ENCODE measurements at places on chromosomes 11 and 22.

- no peak for DNase-seq
Measured at GRCh38 chr11:93614173-93614722, 47.2 kb upstream of the CEP295 start.

GRCh38 chr11:59102259-59102765, 4.7 kb upstream of the FAM111B start:
- DNase-seq: peak; percentile 13

DNA sequence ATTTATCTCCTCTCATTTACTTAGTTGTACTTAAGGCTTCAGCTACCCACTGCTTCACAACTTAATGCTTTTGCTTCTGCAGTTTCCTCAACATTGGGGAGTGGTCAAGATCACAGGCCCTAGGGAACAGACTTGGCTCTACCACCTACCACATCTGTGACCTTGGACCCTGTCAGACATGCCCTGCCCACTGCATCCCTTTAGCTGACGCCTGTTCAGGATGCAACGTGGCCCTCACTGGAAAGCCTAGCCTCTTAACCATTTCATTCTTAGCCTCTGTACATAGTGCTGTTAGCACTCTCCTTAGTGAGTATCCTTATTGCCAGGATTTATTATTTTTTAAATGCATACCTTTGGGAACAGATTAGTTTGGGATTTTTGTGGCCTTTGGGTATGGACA, 34.4 kb downstream of the TNRC6B start:
- DNase-seq: no peak

DNA sequence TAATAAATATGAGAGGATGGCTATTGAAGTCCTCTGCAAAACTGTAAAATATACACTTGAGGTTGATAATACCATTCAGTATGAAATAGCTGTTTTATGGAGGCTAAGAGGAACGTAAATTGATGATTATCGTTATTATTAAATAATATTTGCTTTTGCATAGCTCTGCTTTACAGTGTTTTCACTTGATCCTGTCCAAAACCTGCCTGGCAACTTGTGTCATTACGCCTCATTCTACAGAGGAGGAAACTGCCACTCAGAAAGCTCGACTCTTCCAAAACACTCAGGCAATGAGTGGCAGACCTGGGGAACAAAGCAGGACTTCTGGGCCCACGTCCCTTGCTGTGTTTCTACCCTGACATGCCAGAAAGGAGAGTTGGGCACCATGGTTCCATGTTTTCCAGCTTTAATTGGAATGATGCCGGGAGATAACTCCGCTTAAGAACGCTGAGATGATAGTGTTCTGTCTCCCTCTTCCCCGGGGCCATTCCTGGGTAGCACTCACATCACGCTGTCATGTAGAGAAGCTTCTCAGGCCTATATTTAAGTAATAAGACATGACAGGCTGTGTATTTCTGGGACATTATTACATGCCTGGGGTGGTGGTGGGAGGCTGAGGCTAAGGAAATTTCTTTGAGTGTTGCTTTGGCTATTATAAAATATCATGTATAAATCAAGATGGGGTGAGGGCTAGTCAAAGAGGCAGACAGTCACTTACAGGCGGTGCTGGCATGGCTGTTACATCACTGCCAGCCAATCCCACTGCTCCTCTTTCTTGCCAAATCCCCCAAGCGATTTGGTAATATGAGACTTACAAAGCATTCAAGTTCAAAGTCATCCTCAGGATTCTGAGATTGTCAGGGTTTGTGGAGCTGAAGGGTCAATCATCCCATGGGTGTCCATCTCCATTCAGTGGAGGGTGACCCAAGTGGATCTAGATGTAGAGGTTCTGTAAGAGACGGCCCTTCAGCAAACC, 501.7 kb downstream of the INSC start:
- no peak for DNase-seq

- no peak for DNase-seq
Measured at GRCh38 chr22:42585096-42585495, 29.6 kb downstream of the POLDIP3 start.

DNA sequence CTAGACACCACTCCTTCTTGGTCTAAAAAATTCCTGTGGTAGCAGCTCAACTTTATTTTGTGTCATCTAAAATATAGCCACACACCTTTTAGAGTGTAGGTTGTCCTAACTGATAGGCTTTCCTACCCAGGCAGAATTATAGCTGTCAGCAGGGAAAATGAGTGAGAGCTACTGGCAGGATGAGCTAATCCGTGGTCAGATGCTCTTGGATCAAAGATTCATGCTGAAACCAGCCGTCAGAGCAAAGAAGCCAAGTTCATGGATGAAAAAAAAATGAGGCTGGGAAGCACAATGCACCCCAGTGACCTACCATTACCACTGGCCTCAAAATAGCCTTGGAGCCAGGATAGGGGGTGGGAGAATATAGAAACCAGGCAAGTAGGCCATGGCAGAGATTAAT, 113.1 kb upstream of the BLID start:
- no peak for DNase-seq

GRCh38 chr22:42938976-42939375, 76.0 kb downstream of the PACSIN2 start:
- no peak for DNase-seq

DNA sequence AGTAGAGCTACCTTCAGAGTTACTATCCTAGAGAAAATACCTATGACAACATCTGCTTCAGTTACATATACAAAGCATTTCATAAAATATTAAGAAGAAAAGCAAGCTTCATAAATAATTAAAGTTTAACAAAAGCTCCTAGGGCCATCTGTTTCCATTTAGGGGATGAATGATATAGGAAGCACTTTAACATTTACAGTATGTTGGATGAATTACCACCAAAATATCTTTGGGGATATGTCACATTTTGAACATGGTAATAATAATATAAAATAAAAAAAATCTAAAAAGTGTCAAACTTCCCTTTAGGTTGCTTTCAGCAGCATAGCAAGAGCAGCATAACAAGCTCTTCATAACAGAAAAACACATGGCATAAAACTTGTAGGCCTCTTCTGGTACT, 104.6 kb downstream of the ATG16L2 start:
- no peak for DNase-seq

DNA sequence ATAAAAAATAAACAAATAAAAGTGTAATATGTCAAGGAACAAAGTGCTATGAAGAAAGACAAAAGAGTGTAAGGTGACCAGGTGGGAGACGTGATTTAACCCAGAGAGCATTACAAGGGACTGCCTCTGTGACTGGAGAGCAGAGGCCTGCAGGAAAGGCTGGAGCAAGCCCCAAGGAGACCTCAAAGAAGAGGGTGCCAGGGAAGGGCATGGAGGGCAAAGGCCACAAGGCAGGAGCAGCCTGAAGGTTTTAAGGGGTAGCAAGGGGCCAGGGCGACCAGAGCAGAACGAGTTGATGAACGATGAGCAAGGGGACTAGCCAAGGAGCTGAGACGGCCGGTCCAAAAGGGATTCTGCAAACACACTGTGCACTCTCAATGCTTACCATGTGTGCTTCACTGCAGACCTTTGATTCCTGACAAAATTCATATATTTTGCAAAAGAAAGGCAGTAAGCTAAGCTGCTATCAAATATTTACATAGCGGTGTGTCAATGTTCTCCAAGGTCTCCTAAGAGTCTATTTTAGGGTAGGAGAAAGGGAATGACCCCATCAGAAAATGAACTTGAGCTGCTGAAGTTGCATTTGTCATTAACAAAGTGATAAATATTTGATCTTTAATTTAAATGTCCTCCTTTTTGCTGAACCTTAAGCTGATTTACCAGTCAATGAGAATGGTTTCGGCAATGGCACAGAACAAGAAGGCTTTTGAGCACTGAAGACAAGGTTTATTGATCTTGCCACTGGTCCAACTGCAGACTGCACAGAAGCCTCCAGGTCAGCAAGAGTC, 50.5 kb downstream of the SMCO4 start:
- no peak for DNase-seq

GRCh38 chr11:96257036-96257435, 86.0 kb downstream of the MAML2 start:
- DNase-seq: no peak

DNA sequence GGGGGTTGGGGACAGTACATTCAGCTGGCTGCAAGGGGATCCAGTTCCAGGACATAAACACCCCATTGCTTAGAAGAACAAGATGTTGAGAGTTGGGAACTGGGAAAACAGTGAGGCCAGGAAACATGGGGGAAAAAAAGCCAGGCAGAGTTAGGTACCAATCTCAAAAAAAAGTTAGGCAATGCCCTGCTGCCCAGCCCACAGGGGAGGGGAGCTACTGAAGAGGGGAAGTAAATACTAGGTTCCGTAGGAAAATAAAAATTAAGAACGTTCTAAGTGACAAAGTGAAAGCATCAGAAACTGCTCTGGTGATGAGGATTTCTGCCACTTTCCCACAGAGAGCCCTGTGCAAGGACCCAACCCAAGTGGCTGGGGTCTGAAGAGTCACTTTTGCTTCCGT, 12.0 kb downstream of the SPTBN2 start:
- no peak for DNase-seq

GRCh38 chr11:95917193-95918036, 6.5 kb downstream of the MTMR2 start:
- no peak for DNase-seq

GRCh38 chr11:42344204-42344792, 884.8 kb upstream of the LRRC4C start:
- DNase-seq: no peak

- no peak for DNase-seq
Measured at GRCh38 chr22:40709752-40710413, 30.6 kb downstream of the MCHR1 start.

DNA sequence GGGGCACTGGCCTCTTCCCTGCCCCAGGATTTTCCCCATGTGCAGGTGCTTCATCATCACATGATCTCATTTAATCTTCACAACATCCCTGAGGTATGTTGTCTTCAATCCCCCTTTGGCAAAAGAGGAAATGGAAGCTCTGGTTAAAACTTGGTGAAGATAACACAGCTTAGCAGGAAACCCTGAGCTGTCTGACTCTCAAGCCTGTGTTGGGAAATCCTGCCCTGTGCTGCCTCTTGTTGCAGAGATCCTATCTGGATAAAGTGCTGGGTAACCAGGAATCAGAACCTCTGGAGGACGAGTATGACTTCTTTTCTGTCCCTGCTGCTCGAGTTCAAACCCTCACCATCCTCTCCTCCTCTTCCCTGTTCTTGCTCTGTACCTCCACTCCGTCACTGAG, 13.1 kb upstream of the E2F8 start:
- DNase-seq: no peak

GRCh38 chr22:23240639-23241389, 60.5 kb downstream of the BCR start:
- no peak for DNase-seq

DNA sequence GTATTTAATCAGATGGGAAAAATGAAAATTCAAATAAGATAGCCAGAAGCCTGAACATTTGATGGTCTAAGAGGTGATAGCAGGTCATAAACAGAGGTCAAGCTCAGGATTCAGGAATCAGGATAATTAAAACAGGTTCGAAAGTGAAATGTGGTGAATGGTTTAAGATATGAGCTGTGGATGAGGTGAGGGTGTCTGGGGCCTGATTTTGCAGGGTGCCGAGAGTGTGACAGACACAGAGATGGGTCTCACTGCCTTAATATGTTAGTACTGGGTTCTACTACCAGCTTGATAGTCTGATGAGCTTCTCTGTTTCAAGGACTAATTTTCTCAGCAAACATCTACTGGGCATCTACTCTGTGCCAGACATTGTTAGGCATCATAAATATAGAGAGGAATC, 19.9 kb upstream of the EMSY start:
- no peak for DNase-seq

GRCh38 chr11:34209809-34210208, 104.4 kb downstream of the NAT10 start:
- DNase-seq: no peak

DNA sequence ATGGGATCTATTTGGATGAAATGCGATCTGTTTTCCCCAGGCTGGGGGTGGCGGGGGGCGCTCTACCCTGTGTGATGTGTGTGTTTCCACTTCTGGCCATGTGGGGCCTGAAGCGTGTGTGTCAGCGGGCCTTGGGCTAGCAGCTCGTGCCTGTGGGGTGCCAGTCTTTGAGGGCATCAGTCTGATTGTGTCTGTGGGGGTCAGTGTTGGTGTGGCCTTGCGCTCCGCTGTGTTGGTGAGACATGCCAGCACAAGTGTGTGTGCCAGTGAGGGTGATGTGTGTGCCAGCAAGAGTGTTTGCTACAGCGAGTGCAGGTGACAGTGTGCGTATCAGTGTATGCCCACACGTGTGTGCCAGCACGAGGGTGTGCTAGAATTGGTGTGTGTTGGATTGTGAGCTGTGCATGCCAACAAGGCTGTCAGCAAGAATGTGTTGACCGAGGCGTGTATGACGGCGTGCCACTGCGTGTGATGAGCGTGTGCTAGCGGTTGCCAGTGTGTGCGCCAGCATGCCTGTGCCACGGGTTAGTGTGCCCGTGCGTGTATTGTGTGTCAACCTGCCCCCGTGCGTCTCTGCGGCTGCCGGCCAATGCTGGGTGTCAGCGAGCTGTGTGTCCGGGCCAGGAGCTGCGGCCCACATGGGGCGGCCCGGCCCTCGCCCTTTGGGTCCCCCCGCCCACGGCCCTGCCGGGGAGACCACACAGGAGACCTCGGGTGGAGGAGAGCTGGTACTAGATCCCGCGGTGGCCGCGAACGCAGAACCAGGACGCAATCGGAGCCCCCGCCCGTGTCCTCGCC, 519 bp downstream of the ARRB1 start:
- DNase-seq: no peak

DNA sequence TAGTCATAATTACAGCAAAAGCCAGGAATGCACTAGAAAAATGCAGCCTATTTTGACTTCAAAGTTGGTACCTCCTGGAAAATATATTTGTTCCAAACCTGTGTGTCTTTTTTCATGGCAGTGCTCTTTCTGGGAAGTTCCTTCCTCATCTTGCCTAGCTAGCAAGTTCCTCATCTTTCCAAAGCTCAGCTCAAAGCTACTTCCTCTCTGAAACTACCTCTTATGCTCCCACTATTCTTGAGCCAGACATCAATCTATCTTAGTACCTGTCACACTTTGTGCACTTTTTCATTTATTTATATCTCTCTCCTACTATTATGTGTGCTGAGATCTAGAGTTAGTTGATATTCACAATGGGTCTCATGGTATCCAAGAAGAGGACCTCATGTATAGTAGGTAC, 191.6 kb upstream of the CCDC90B start:
- DNase-seq: no peak

GRCh38 chr11:59791639-59792038, 18.9 kb downstream of the MRPL16 start:
- no peak for DNase-seq

- no peak for DNase-seq
Measured at GRCh38 chr11:34537636-34538035, 24.0 kb upstream of the ELF5 start.

GRCh38 chr22:30881361-30882183, 87.0 kb downstream of the MORC2 start:
- DNase-seq: no peak

- DNase-seq: no peak
Measured at GRCh38 chr22:42931421-42932196, 74.5 kb upstream of the ARFGAP3 start.

All from HFFc6 (cell line).